Urinary bladder (tissue), 4 donors: ENCODE measurements at places on chromosomes 2 and 18.

- no peak for DNase-seq
Measured at GRCh38 chr2:49271060-49271606, 116.8 kb upstream of the FSHR start.

GRCh38 chr2:60746318-60746717 lies 9.8 kb upstream of the PAPOLG start:
- no peak for DNase-seq

DNA sequence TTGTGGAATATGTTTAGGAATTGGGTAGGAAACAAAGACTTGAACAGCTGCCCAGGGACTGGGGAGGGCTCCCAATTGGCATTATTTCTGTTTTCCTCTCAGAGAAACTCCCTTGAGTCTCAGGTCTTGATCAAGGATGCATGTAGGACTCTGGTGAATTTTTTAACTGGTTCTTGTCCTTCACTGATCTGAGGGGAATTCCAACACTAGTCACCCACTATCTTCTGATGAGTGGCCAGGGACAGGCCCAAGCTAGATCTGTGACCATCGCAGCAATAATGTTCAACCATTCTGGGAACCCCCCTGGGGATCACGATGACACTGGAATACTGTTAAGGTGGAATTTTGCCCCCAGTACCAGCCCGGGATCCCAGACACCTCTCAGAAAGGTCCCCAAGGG lies 132.0 kb downstream of the SH3BP4 start:
- DNase-seq = no peak

- DNase-seq = no peak
Measured at GRCh38 chr18:77321823-77322805, 72.5 kb downstream of the GALR1 start.

DNA sequence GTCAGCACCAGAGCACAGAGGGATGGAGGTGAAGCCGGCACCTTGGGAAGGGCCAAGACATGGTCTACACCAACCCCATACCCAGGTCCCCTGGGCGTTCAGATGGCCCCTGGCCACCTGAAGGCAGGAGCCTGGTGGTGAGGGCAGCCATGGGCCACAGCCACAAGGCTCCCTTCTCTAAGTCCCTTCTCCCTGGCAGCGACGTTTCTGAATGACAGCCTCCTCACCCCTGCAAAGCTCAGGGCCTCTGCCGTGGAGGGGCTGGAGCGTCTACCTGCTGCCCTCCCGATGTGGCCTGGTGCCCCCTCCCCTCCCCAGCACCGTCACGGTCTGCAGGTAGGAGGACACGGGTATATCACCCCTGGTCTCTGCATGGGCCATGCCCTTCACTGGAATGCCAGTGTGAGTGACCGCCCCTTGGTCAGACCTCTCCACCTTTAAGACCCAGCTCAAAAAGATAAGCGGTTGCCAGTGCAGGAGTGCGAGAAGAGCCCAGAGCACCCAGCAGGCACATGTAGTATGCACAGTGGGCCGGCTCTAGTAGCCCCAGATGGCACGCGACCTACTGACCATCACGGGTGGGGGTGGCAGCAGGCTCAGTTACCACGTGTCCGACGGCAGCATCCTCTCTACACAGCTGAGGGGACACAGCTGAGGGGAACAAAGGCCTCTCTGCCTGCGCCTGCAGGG lies 46.6 kb downstream of the HS6ST1 start:
- no peak for DNase-seq

DNA sequence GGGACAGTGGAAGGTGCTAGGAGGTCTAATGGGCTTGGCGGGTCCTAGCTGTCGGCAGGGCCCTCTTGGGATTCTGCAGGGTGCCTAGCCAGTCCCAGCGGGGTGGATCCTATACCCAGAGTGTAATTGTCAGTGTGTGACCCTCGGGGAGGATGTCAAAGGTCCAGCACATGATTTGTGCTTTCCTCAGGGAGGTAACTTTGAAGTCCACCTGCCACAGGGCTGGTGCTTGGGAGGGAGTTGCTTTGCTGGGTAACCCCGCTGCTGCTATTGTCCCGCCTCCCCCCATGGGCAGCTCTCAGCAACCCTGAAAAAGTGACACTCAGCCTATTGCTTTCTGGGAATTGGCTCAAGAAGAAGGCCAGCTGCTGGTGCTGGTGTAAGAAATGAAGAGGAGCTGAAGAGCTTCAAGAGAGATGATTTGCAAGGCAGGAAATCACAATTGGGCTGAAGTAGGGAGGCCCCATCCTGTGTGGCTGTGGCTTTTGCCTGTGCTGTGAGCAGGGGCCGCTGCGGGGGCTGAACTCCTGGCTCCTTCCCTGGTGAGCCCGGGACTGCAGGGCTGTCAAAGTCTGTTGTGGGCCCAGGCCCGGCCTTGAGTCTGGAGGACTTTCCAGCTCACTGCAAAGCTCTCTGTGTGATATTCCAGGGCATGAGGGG lies 36.4 kb downstream of the EMILIN2 start:
- no peak for DNase-seq

GRCh38 chr2:240919161-240919781 lies 13.1 kb downstream of the CROCC2 start:
- DNase-seq = no peak

DNA sequence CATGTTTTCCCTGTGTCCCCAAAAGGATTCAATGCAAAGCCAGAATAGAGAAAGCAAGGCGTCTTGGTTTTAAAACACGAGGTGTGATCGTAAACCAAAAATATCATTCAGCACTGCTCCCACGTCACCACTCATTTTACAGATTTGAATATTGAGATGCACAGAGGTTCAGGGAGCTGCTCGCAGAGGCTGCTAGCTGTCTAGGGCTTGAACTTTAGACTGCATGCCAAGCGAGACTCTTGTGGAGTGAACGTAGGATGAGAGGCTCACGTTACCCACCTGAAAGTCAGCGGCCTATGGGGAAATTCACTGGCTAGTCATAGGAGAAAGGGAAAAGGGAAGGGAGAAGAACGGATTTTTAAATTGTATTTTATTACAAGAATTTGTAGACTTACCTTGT lies 130.1 kb downstream of the MBP start:
- DNase-seq = no peak

DNA sequence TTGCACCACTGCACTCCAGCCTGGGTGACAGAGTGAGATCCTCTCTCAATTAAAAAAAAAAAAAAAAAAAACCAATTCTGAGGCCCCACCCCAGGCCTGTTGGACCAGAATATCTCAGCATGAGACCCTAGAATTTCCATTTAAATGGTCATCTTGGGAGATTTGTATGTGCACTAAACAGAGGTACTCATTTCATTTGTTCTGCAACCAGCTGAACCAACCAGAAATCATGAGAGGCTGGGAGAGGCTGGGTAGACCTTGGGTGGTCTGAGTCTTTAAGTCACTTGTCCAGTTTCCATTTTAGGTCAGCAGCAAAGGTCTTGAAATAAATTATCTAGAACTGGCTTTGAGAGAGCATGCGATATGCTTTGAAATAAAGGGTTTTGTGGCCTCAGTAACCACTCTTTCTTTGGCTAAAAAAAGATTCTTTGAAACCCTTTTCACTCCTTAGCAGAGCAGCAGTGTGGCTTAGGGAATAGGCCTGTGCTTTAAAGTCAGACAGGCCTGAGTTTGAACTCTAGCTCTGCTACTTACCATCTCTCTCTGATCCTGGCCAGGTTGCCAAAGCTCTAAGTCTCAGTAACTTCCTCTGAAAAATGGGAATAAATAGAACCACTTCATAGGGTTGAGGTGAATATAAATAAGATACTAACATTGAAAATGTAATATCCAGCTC lies 52.6 kb downstream of the QPCT start:
- DNase-seq = no peak

GRCh38 chr2:98027538-98027937 lies 31.8 kb upstream of the TMEM131 start:
- no peak for DNase-seq

DNA sequence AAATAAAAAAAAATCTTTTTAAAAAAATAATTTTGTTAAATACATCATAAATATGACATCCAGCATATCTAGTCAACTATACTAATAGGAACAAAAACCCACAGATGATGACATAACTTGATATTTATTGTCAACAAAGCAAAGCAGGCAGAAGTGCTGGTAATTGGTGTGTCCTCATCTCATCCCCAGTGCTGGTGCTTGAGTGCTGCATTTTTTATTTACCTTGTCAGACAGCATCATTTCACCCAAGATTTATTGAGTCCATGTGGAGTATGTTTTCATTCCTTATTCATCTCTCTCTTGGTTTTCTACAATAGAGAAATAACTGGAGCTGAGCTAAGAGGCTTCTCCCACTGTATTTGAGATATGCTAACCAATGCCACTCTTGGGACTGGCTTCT lies 191.6 kb upstream of the SLC14A2 start:
- DNase-seq = no peak

GRCh38 chr2:26630669-26631360 lies 10.4 kb downstream of the CIB4 start:
- DNase-seq = no peak

GRCh38 chr2:96715658-96716057 lies 24.2 kb downstream of the LMAN2L start:
- DNase-seq = no peak
